ENCODE measurements at places on chromosomes 6 and 20. TPM values are rescaled to one million over a fixed set of nuclear protein-coding genes. Genes with fewer than 3 reads are reported as not detected.

ZSCAN31 gene
- 1.4 TPM for total RNA-seq

RUNX2 gene
- 1.2 TPM for total RNA-seq

EGFL8 gene
- total RNA-seq = 0.82 TPM

SERINC1 gene
- total RNA-seq = 85.1 TPM

LRRN4 gene
- not detected for total RNA-seq

SLC32A1 gene
- not detected for total RNA-seq

CAGE1 gene
- not detected for total RNA-seq

C6orf58 gene
- total RNA-seq = not detected

POU5F1 gene
- total RNA-seq = 7.2 TPM

RNF39 gene
- total RNA-seq = not detected

BEND3 gene
- 3.1 TPM for total RNA-seq

XRN2 gene
- total RNA-seq = 98.7 TPM

EFCAB8 gene
- total RNA-seq = not detected

SCUBE3 gene
- 0.05 TPM for total RNA-seq

PTCRA gene
- total RNA-seq = not detected

CD24 gene
- 307 TPM for total RNA-seq

TCP11 gene
- not detected for total RNA-seq

MOG gene
- not detected for total RNA-seq

CLVS2 gene
- 0.25 TPM for total RNA-seq

CRISP3 gene
- not detected for total RNA-seq

CYP39A1 gene
- total RNA-seq = not detected

TRIM10 gene
- not detected for total RNA-seq

CGA gene
- total RNA-seq = 0.23 TPM

RFX6 gene
- not detected for total RNA-seq

ETV7 gene
- 0.14 TPM for total RNA-seq

VSTM2L gene
- total RNA-seq = 16.6 TPM

PDE7B gene
- total RNA-seq = 0.92 TPM

AVP gene
- not detected for total RNA-seq

HUS1B gene
- total RNA-seq = 0.31 TPM

DDX43 gene
- not detected for total RNA-seq

ITPR3 gene
- total RNA-seq = 39.4 TPM
